ENCODE measurements at places on chromosomes 4 and X. TPM values are rescaled to one million over a fixed set of nuclear protein-coding genes. Genes with fewer than 3 reads are reported as not detected.

- no peak for DNase-seq
These were observed 28.1 kb downstream of the SMIM43 start for GRCh38 chr4:121736735-121737351.

GRCh38 chrX:115423086-115423485 is 133.6 kb downstream of the LUZP4 start:
- no peak for DNase-seq

DNA sequence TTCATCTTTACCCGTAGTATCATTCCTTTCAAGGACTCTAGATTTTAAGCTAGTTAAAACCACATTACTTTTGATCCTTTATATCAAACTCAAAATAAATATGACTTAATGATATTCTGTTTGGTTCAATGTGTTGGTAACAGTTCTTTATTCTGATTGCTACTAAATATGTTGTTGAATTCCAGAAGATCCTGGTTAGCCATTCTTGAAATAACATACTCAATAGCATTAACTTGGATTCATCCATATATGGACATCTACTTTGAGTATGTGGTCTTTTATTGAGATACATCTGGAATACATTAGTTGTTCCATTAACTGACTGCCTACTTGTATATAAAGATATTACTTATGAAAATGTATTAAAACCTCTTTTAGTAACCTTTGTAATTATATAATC is 27.5 kb upstream of the PCDH18 start:
- DNase-seq = no peak

GRCh38 chrX:54386314-54386713 is 28.5 kb upstream of the WNK3 start:
- no peak for DNase-seq

GRCh38 chr4:151532001-151532708 is 123.2 kb downstream of the FHIP1A start:
- no peak for DNase-seq

DNA sequence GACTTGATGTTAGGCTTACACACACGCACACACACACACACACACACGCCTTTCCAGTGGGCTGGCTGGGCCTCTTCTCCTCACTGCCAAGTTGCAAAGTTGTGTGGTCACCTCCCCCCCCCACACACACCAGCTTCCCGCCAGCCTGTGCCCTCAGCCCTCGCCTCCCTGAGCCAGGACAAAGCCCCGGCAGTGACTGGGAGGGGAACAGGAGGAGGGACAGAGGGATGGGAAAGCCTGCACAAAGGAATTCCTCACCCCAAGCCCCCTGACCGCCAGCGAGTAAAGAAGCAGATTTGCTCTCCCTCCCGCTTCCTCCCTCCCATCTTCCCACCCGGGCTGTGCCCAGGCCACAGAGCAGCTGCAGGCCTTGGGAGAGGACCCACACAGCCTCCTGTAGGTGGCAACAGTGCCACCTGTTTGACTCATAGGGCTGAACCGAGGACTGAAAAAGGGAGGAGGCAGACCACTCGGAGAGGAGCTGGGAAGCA is at the start of gene GDPD2:
Gene GDPD2, plus strand, starts transcription at position 464 of the 491 bp plus-strand sequence. CDS start 1,671 bp downstream, outside the sequence.
- DNase-seq = no peak

DNA sequence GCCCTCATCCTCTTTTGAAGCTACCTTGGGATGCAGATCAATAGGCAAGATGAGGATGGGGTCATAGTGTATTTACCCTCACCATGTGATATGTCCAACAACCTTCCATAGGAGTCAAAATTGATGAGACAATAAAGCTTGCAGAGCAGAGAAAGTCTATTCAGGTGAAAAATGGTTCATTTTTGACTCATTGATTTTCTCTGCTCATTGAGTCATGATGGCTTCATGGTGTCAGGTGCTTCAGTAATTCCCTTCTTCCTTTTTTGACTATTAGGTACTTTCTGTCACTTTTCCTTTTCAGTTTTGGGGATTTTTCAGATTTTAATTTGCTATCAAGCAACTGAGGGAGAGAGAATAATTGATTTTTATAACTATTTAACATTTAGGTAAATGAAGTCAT is 55.9 kb upstream of the IL2 start:
- no peak for DNase-seq

GRCh38 chr4:139167774-139168444 is 9.1 kb downstream of the ELF2 start:
- DNase-seq = no peak

DNA sequence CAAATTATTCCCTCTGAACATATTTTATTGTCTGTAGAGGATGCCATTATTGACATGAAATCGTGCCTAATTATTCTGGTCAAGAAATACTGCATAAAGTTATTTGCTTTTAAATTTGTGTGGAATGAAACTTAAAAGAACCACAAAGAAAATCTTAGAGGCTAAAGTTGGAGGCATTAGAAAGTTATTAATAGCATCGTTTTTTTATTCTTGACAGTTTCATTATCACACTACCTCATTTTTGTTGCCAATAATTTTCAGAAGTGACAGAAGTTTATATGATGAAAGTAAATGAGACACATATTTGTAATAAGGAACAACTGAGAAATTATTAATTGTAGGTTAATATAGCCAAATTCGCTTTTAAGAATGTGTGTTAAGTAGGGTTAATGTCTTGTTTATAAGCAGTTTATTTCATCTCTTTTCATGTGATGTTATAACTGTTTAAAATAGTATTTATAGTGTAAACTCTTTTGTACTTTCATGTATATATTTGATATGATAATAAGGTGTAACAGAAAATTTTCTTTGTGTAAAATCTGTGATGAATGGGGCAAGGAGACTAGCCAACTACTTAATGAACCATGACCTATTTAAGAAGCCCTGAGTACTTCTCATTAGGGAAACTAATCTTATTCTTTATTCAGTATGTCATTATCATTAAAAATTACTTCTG is 54.5 kb upstream of the GRIA2 start:
- DNase-seq = no peak

DNA sequence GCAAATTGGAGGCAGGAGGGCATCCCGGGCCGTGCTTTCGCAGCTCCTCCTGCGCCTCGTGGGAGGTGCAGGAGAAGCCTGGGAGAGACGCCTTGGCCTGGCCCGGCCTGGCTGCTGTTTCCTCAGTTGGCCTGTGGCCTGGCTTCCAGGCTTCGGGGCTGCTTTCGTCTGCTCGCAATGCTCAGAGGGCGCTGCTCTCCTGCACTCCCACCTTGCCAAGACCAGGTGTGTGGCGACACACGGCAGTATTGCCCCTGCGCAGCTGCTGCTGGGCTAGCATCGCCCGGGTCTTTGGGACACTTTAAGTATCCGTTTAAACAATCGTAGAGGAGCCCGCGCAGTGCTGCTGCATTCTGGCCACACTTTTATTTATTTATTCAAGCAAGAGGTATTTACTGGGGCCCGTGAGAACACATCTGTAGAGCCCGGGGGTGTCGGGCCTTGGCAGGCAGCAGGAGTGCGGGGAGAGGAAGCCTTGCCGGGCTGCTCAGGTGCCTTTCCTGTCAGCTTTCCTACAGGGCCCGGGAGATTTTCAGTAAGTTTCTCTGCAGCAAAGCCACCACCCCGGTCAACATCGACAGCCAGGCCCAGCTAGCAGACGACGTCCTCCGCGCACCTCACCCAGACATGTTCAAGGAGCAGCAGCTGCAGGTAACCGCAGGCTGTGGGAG is 26.2 kb upstream of the HGFAC start:
- no peak for DNase-seq

DNA sequence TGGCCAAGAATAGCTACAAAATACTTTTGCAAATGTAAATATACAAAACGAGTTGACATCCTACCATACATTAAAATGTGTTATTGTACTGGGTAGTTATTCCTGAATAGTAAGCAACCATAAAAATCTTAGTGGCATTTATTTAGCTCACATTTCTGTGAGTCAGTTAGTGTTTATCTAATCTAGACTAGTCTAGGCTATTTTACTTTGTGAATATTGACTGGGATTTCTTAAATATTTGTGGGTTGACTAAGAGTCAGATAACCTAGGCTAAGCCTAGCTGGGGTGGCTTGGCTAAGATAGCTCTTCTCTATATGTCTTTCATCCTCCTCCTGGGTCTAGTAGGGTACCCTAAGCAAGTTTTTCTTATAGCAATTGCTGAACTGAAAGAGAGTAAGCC is 543.8 kb upstream of the DIAPH2 start:
- DNase-seq = no peak

- no peak for DNase-seq
These were observed 30.2 kb downstream of the MAP7D3 start for GRCh38 chrX:136220951-136221350.

DNA sequence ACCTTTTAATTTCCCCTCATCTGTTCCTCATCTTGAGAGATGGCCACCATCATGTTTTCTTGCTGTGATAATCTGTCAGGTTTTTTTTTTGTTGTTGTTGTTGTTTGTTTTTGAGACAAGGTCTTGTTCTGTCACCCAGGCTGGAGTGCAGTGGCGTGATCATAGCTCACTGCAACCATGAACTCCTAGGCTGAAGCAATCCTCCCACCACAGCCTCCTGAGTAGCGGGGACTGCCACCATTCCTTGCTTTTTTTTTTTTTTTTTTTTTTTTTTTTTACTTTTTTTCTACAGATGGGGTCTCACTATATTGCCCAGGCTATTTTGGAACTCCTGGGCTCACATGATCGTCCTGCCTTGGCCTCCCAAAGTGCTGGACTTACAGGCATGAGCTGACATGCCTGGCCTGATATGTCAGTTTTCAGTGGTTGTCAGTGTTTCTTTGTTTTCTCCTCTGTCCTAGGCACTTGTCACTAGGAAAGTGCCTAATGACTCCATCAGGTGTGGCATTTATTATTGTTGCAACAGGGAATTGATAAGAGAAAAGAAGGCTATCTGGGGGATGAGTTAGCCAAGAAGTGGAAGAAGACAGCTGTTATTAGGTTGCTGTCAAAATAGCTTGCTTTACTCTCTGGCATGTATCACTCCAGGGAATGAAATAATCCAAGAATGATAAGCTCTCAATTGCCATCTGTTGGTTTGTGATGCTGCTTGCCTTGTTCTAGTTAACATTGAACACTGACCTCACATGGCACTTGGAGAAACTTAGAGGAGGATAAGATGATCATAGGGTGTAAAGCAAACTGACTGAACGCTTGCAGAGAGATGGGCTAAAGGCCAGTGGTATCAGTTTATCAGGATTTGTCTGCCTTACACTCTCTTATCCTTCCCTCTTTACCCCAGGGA is 41.7 kb downstream of the TMEM164 start:
- DNase-seq = no peak

DNA sequence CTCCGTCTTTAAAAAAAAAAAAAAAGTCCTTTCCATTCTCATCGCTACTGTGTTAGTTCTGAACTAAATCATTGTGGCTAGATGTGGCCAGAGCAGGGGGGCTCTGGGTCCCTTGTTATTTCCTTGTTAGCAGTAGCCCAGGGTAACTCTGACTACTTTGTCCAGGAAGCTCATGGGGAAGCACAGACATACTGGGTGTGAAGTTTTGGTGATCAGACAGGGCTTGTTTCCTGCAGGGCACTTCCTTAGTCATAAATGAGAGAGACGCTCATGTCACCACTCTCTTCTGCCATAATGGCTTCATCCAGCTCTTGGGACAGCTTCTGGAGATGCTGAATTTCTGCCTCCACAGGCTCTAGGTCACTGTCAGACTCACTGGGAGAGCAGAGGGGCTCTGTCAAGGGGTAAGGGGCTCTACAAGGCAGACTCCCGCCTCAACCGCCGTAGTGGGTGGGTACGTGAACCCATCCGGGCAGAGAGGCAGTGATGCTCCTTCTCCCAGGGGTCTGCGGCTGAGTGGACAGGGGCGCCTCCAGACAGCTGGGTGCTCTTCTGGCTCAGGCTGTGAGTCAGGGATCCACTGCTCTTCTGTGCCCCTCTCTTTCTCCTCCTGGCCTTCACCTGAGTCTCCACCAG is 12.9 kb downstream of the STIM2 start:
- DNase-seq = no peak

- no peak for DNase-seq
These were observed 541.3 kb upstream of the TENM3 start for GRCh38 chr4:181701894-181702293.

DNA sequence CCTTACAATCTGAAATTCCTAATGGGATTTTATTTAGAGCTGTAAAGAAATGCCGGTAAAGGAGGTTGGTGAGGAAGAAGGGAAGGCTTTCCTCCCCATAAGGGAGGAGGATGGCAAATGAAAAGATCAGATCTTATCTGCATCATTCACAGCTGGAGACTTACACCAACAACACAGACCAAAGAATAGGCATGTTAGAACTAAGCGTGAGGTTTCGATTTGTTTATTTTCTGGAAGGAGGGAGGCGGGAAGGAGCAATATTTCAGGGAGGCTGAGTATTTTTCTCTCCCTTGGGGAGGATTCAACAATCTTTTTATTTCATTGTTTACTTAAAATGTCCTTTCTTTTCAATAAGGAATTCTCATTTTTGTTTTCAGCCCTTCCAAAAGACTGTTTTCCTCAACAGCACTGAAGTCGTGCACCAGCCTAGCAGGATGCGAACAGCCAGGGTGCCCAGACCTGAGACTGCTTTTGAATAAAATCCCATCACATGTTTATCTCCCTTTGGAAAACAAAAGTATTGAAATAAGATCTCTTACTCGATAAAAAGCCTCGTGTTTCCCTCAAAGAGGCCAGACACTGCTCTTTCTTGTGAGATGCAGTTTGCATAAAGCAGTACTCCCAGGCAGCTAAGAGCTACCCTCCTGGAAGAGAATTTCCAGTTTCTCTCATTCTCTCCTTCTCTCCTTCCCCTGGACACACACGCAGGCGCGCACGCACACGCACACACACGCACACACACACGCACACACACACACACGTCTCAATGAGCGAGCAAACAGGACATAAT is 236.1 kb downstream of the MGST2 start:
- no peak for DNase-seq

- no peak for DNase-seq
These were observed 33.4 kb upstream of the PHKA2 start for GRCh38 chrX:19017271-19017670.

GRCh38 chr4:123674762-123675465 is 278.3 kb downstream of the SPRY1 start:
- no peak for DNase-seq

- no peak for DNase-seq
These were observed 111.6 kb downstream of the DHX15 start for GRCh38 chr4:24472514-24473308.

DNA sequence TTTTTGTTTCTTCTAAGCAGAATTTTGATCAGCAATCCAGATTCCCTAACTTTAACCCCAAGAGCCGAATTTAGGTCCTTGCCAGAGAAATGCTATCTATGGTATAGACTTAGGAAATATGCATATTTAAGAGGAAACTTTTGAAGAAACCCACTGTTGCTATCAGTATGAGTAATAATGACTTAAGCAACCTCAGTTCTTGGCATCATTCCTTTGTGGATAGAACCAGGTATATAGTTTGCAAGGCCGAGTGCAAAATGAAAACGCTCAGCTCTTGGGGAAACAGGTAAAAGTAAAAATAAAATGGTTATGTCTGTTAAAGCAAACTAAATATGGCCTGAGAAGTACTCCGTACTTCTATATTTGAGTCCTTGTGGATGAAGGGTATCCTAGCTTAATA is 78.1 kb downstream of the ARSF start:
- DNase-seq = no peak

GRCh38 chr4:17781300-17782287 is at the start of gene FAM184B:
Gene FAM184B (minus strand): TSS chr4:17781621. CDS start chr4:17781299, 322 bp downstream.
- DNase-seq = no peak

The TRIM61 gene
- 4.3 TPM for polyA plus RNA-seq

The PROM1 gene
- polyA plus RNA-seq = 39.6 TPM

The PPBP gene
- polyA plus RNA-seq = 28.3 TPM

The KLHL5 gene
- polyA plus RNA-seq = 49.0 TPM

The TCEANC gene
- 6.0 TPM for polyA plus RNA-seq

The PPP2R2C gene
- 0.22 TPM for polyA plus RNA-seq

The KLF8 gene
- 5.3 TPM for polyA plus RNA-seq
